Fibroblast of the aortic adventitia (primary cell): ENCODE measurements at places on chromosomes 7 and 10.

DNA sequence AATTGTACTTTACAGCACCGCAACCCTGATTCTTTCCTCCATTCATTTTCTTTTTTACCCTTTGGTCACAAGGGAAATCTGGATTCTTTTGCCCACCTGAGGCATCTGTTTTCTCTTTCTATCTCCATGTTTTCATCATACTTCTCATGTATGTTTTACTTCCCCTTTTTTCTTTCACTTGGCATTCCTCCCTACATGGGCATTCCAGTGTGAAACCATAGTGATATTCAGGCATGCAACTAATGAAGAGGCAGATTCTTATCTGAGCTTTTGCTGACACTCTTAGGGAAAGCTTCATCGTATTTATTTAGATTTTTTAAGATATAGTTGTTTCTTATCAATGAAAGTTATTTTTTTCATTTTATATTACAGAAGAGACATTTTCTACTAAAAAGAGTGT, 405.2 kb upstream of the TEX47 start:
- no peak for DNase-seq

- DNase-seq, result no peak
Measured at GRCh38 chr10:119333146-119333792, 125.9 kb downstream of the GRK5 start.

GRCh38 chr7:104149822-104150221, 58.0 kb downstream of the ORC5 start:
- DNase-seq, result no peak

GRCh38 chr7:27700501-27700900, 37.8 kb upstream of the HIBADH start:
- no peak for DNase-seq

DNA sequence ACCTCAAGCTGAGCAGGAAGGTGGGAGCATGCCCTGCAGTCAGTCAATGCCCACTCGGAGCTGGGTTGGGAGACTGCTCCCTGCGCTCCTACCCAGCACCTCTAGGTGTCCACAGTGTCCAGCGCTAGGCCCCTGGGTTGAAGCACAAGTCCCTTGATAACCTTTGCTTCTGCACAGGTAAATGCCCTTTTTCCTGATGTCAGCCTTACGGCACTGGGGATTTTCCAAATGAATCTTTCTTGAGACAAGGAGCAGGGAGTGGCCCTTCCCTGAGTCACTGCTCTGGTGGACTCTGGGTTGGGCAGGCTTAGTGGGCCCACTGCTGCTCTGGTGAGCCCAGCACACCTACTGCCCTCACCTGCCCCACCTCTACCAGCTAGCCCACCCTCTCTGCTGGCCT, 61.9 kb upstream of the OPN4 start:
- DNase-seq, result no peak
